ENCODE measurements at places on chromosomes 5 and 9. TPM values are rescaled to one million over a fixed set of nuclear protein-coding genes. Genes with fewer than 3 reads are reported as not detected.

Gene TTC16
- total RNA-seq: not detected

Gene PCAT7
- 0.64 TPM for total RNA-seq

Gene IFNW1
- total RNA-seq: not detected

Gene GMCL2
- not detected for total RNA-seq

Gene LRRC19
- total RNA-seq: not detected

Gene PLPPR1
- not detected for total RNA-seq

Gene STK32A
- total RNA-seq: 0.97 TPM

Gene PCDHB15
- total RNA-seq: under 0.01 TPM

Gene BTNL8
- not detected for total RNA-seq

Gene RPL35
- 1,986 TPM for total RNA-seq

Gene SPINK6
- total RNA-seq: not detected

Gene NSMF
- total RNA-seq: 22.0 TPM

Gene TMEM215
- total RNA-seq: not detected

Gene SLC6A19
- not detected for total RNA-seq

Gene UBE2B
- total RNA-seq: 20.3 TPM

Gene MYOZ3
- under 0.01 TPM for total RNA-seq

Gene SH3RF2
- total RNA-seq: 2.2 TPM

Gene ACSL6
- not detected for total RNA-seq

Gene PPP3R2
- not detected for total RNA-seq

Gene FGF1
- 16.0 TPM for total RNA-seq

Gene RRAGA
- total RNA-seq: 55.3 TPM

Gene COL15A1
- 1.7 TPM for total RNA-seq

Gene F2RL2
- total RNA-seq: 29.8 TPM

Gene SLC34A3
- under 0.01 TPM for total RNA-seq

Gene UNC5A
- total RNA-seq: not detected

Gene GAPT
- not detected for total RNA-seq

Gene RMI1
- total RNA-seq: 7.8 TPM

Gene CCL28
- 1.3 TPM for total RNA-seq

Gene FUT7
- total RNA-seq: not detected

Gene RASGRF2
- total RNA-seq: 3.9 TPM

Gene PCDHB11
- total RNA-seq: not detected

Gene GABRA6
- not detected for total RNA-seq

Gene ELOVL7
- not detected for total RNA-seq

Gene AJM1
- 1.3 TPM for total RNA-seq

Data from fibroblast of villous mesenchyme (primary cell).